ENCODE measurements at places on chromosomes 2 and 18.

GRCh38 chr2:98713332-98714015, 17.5 kb downstream of the MGAT4A start:
- DNase-seq, result no peak

DNA sequence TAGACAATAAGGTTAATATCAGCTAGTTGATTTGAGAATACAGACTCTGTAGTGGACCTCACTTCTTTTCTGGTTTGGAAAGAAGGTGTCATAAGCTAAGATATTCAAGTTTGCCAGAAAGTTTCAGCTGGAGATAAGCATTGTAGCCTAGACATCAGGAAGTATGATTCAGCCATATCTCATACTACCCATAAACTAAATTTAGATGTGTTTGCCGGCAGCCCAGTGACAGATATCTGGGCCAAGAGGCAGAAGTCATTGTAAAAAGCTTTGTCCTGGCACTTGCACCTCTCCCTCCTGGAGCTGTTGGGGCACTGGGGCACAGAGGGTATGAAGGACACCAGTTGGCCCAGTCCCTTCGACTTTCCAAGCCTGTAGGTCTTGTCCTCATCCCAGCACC, 128.0 kb downstream of the EPHA4 start:
- no peak for DNase-seq

DNA sequence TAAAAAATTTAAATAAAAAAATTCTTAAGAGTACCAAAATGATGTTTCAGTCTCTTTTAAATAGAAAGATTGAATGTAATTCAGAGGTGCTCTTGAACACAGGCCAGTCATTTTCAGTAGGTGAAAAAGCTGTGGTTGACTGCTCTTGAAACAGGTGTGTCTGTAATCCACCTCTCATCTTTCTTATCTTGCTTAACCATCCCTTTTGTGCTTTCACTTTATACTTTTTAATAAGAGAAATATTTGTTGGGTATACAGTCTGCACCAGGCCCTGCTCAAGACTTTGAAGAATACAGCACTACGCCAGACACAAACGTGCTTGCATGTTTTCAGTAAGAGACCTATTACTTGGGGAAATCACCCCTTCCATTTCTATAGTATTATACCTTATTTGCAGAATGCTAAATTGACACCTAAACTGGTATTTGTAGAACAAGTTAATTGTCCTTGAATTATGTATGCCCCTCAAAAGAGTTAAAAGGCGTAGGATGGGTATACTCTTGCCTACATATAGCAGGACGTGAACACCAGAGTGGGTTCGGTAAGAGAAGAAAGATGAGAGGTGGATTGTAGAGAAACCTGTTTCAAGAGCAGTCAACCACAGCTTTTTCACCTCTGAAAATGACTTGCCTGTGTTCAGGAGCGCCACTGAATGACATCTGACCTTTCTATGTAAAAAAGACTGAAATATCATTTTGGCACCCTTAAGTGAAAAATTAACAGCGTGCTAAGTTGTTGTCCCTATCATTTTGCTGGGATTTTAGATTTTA, 4.0 kb upstream of the RTN4 start:
- DNase-seq, result no peak

DNA sequence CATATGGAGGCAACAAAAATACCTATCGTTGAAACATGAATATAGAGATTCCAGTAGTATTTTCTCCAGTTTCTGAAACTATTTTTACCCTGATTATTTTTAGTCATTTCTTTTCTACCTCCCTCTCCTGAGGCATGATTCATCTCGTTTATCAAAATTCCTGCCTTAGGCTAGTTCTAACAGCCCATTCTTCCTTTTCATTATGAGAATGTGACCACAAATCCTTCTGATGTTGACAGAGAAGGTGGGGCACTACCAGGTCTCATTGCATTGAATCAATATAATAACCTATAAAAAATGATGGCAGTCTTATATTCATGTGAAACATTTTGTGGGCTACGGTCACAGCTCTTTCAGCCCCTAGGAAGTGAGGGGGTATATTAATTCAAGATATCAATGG, 406.5 kb upstream of the UBE2E3 start:
- no peak for DNase-seq

DNA sequence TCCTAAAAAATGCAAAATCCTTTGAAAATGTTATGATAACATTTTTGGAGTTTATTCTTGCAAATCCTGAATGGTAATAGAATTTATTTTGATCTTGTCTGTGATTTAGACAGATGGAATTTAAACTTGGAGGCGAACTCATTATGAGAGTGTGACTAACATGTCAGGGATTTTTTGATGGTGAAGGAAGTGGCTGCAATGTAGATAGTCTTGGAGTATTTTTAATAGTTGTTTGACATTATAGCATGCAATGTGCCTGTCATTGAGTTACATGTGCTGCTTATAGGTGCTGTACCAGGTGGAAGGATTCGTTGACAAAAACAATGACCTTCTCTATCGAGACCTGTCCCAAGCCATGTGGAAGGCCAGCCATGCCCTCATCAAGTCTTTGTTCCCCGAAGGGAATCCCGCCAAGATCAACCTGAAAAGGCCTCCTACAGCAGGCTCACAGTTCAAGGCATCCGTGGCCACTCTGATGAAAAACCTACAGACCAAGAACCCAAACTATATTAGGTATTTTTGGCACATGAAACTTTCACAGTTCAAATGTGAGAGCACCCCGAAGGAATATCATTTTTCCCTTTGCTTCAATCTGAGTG, 141.8 kb downstream of the MYO1B start:
- DNase-seq, result no peak

DNA sequence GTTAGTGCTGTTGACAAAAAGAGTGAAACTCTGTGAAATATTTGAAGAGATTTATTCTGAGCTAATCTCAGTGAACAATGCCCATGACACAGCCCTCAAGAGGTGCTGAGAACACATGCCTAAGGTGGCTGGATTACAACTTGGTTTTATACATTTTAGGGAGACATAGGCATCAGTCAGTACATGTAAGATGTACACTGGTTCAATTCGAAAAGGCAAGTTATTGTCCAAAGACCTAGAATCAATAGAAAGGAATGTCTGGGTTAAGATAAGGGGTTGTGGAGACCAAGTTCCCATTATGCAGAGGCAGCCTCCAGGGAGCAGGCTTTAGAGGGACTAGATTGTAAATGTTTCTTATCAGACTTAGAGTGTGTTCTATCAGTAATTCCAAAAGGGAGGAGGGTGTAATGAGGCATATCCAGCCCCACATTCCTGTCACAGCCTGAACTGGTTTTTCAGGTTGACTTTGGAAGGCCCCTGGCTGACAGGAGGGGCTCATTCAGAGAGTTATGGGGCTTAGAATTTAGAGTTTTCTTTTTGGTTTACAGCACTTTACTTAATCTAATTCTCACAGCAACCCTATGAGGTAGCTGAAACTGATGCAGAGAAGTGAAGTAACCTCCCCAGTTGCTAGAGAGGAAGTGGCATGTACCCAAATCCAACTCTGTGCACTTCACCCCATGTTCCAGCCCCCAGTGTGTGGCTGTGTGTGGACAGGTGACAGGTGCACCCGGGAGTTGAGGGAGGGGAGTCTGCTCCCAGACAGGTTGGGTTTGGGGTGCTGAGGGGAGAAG, 28.3 kb upstream of the ASAP2 start:
- no peak for DNase-seq

GRCh38 chr2:112708968-112709367, 11.9 kb upstream of the NT5DC4 start:
- DNase-seq, result no peak

Measured in SK-N-MC (cell line).